NCI-H526 (cell line): ENCODE measurements at places on chromosomes 6 and 20.

DNA sequence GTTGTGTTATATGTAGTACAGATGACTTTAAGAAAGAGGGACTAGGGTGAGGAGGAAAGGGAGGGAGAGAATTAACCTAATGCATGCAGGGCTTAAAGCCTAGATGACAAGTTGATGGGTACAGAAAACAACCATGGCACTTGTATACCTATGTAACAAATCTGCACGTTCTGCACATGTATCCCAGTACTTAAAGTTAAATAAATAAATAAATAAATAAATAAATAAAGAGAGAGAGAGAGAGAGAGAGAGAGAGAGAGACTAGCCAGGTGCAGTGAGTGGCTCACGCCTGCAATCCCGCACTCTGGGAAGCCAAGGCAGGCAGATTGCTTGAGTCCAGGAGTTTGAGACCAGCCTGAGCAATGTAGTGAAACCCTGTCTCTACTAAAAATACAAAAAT, 11.5 kb upstream of the CARMIL1 start:
- no peak for DNase-seq

DNA sequence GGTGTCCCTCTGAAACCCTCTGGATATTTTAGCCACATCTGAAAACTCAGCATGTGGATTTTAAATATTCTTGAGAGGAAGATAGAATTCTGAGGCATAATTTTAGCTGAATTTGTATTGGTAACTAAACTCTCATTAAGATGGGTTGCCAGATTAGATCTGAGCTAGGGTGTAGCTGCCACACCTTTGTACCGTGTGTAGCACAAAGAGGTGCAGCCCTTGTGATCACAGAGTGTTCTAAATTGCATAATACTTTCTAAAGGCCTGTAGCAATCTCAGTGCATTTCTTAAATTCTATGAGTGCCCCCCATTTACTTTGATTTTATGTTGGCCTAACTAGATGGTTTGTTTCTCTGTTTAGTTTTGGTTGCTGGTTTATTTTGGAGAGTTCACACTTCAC, 53.0 kb downstream of the FLRT3 start:
- DNase-seq = no peak

DNA sequence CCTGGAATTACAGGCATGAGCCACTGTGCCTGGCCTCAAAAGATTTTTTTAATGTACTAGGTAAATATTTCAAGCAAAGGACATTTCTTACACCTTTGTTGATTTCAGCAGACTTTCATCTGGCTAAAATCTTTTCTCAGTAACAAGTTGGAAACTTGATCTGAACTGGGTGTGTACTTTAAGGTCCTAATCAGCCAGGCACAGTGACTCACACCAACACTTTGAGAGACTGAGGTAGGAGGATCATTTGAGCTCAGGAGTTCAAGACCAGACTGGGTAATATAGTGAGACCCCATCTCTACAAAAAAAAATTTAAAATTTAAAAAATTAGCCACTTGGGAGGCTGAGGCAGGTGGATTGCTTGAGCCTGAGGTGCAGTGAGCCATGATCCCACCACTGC, 7.0 kb upstream of the RALGAPA2 start:
- no peak for DNase-seq

GRCh38 chr6:136751991-136752390, 40.3 kb downstream of the MAP3K5 start:
- no peak for DNase-seq

DNA sequence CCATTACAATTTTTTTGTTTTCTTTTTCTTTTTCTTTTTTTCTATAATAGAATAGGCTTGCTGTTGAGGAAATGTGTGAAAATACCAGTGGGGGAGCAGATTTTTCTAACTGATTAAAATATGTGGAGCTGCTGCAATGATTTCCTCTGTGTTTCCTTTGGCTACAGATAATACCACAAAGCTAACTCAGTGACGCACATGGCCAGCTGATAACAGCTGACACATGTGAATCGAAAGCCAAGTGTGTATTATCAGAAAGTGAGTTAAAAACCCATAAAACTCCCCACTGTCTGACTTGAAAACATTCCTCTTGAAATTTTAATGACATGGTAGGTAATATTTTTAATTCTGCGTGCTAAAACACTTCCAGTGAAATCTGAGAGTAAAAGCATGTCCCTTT, 70.8 kb upstream of the AHI1 start:
- DNase-seq = no peak

DNA sequence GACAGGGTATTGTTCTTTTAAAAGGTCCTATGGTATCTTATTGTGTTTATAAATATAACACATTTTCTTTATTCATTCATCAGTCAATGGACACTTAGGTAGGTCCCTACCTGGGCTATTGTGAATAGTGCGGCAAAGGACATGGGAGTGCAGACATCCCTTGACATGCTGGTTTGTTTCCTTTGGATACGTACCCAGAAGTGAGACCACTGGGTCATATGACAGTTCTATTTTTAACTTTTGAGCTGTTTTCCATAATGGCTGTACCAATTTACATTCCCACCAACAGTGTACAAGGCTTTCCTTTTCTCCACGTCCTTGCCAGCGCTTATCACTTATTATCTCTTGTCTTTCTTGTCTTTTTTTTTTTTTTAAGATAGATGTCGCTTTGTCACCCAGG, 627.5 kb downstream of the PRKN start:
- no peak for DNase-seq

DNA sequence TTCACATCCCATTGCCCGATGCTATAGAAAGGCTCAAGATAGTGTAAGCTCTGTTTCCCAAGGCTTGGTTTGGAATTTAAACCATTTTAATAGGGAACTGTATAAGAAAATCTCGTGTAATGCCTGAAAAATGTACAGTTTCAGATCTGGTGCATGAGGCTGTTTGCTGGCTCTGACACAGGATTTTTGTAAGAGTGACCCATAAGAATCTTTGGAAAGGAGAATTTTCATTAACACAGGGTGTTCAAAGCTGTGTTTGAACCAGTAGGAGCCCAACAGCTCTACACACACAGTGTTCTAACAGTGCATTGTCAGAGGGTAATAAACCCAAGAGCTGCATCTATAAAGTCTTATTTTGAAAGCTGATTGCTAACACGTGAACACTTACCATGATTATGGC, 293.5 kb downstream of the PRL start:
- DNase-seq = no peak

GRCh38 chr20:52379723-52380336, 188.3 kb upstream of the ZFP64 start:
- peak; percentile 40 for DNase-seq

GRCh38 chr6:11701573-11701972, 77.0 kb downstream of the ADTRP start:
- no peak for DNase-seq

- DNase-seq = no peak
Measured at GRCh38 chr20:48230216-48230615, 444.9 kb upstream of the SULF2 start.

DNA sequence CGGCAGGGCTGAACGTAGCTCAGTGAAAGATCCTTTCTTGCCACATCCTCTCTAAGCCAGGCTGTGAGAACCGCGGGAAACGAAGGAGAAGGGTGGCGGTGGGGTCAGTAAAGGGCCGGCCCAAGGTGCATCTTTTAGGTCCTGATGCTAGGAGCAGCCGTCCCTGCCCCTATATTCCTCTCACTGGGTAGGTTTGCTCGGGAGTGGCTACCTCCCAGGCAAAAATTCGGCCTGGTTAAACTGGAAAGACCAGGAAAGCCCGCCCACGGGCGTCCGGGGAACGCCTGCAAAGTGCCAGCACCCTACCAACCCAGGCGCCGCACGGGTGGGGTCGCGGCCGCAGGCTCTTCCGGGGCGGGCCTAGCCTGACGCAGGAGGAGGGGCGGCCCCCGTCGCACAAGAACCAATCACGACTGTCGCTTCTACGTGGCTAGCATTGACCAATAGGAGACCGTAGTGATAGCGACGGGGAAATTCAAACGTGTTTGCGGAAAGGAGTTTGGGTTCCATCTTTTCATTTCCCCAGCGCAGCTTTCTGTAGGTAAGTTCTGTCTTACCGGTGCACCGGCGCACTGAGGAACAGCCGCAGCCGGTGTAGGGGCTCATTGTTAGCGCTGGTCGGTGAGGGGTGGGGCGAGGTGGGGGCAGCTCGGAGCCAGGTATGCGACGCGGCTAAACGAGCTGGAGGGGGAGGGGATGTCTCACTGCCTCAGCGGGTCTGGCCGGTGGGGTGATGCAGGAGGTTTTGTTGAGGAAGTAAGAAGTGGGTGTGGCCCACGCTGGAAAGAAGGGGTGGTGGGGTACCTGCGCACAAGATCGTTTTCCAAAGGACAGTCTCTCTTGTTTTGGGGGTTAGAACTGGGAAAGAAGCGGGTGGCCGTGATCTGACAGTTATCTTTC, at the start of gene TTK:
Gene TTK, plus strand, starts transcription at position 477 of the 900 bp plus-strand sequence. CDS start 1,195 bp downstream, outside the sequence.
- DNase-seq = peak; percentile 96

- DNase-seq = no peak
Measured at GRCh38 chr6:144877118-144877517, 592.0 kb downstream of the UTRN start.

DNA sequence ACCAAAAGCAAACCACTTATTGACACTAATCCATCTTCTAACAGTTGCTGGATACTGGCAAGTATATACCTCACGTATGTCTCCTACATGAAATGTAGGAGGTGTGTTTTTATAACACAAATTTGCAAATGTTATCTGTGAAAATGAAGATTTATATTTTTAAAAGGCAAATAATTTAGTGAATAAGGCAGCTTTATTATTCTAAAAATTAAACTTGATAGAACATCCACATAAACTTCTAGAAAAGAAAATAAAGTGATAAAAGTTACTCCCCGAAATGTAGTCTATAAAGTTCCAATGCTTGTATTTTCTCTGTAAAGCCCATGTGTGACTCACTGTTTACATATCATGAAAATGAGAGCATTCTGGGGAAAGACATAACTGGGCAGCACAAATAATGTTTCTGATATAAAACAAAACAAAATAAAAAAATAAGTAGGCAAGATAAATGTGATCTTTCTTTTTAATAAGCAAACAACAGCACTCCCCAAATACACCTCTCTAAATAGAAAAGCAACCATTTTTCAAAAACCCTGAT, 84.4 kb downstream of the MAP7 start:
- DNase-seq = no peak

GRCh38 chr6:99434702-99435530, 9.8 kb upstream of the PNISR start:
- DNase-seq = peak; percentile 31

DNA sequence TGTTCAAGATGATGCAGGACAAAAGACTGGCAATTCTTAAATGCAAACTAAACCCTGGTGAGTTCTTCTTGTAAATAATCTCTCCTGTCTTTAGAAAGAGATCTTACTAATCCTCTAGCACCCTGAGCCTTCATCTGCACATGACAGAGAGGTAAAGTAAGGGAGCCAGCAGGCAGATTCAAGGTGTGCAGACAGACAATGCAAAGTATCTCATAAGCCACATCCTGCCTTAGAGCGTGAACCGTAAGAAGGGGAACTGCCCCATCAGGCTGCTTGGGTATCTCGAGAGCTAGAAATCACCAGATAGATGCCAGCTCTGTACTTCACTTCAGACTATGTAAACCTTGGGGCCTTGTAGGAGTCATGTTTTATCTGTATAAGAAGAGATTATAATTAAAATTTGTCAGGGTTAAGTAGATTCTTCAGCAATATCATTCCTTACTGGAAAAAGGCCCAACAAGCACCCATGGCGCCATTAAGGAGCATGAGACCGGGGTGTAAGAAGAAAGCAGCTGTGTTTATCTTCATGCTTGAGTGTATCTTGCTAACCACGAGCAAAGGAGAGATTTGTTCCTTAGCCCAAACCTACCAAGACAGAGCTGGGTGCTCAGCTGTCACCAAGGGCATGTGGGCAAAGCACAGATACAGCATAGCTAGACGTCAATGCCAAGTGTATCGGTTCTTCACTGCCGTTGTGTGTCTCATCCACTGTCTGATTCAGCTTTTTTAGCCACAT, 24.4 kb downstream of the CNR1 start:
- no peak for DNase-seq

DNA sequence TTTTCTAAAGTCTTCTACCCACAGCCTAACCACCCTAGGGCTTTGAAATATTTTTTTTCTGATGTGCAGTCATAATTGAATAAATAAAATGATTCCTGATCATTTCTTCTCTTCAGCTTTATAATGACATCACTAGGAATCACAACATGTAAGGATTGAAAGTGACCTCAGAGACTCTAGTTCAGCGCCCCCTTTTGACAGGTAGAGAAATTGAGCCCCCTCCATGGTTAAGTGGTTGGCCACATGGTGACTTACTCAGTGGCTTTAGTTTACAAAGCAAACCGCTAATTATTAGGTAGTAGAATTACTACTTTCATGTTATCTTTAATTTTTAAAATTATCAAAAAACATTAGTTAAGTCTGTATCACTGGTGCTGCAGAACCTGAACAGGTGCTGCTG, 13.3 kb upstream of the SLC2A12 start:
- DNase-seq = peak; percentile 44

GRCh38 chr20:47574616-47575364, 73.1 kb downstream of the NCOA3 start:
- peak; percentile 99 for DNase-seq

DNA sequence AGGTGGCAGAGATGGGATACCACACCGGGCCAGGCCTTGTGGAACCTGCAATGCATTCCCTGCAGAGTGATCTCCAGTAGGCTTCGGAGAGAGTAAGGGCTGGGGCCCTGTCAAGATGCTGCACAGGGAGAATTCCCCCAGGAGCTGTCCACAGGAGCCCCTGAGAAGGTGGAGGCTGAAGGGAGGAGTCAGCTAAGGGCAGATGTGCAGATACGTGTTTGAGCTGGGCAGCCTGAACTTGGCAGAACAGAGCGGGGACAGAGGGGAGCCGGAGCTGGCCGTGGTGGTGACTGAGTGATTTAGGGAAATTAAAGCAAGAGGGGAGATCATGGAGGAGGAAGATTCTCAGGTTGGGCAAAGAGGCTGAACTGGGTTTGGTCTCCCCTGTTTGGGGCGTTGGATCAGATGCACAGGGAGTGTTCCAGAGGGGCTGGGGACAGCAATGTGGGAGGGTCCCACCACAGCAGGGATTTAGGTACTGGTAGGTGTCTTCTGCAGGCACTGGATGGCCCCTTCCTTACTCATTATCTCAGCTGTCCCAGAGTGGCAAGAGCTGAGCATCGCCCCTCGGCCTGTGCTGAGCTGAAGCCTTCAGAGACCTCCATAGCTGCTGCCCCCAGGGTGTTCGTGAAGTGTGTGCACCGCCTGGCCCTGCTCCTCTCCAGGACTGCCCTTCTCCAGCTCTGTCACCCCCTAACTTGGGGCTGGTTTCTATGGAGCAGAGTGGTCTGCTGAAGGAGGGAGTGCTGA, 3.8 kb upstream of the NCR2 start:
- no peak for DNase-seq

GRCh38 chr20:21523895-21524294, 10.0 kb upstream of the NKX2-2 start:
- no peak for DNase-seq

GRCh38 chr6:111722179-111722731, 116.6 kb upstream of the TRAF3IP2 start:
- DNase-seq = no peak
